ENCODE measurements at places on chromosomes 1 and 21.

GRCh38 chr1:233215135-233215760 is 80.3 kb downstream of the PCNX2 start:
- no peak for DNase-seq

- no peak for DNase-seq
Measured at GRCh38 chr1:193727850-193728249, 541.4 kb upstream of the B3GALT2 start.

DNA sequence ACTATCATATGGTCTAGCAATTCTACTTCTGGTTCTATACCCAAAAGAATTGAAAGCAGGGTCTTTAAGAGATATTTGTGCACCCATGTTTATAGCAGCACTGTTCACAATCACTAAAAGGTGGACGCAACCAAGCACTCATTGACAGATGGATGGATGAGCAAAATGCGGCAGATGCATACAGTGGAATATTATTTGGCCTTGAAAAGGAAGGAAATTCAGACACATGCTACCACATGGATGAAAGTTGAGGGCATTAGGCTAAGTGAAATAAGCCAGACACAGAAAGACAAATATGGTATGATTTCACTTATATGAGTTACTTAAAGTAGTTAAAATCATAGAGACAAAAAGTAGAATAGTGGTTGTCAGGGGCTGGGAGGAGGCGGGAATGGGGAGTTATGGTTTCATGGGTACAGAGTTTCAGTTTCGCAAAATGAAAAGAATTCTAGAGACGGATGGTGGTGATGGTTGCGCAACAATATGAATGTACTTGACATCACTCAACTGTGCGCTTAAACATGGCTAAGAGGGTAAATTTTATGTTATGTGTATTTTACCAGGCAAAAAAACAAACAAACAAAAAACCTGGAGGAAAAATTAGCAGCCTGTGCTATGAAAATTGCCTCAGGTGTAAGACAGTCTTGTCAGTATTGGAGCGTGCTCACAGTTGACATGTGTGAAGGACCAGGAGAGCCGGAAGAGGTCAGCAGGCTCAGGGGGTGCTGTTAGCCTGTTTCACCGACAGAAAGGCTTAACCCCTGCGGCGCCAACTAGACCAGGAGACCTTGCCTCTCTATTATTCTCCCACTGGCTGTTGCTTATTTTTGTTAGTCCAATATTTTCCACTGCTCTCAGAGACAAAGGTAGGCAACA is 26.5 kb downstream of the CD247 start:
- no peak for DNase-seq

- DNase-seq = no peak
Measured at GRCh38 chr1:218674280-218674773, 329.2 kb downstream of the TGFB2 start.

DNA sequence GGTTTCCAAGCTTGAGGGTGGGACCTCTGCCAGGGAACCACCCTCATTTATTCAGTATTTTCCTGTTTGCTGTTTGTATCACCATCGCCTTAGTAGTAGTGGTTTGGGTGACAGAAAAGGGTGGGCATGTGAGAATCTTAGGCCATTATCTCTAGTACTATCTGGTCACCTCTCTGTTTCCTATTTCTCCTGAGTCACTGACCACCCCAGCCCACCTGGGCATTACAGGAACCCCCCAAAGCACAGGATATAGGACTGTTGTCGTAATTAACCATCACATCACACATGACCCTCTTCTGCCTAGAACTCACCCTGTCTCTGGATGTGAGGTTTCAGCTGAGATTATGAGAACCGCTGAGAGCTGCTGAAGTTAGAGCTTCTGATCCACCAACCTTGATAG is 60.4 kb downstream of the IL23R start:
- DNase-seq = no peak

DNA sequence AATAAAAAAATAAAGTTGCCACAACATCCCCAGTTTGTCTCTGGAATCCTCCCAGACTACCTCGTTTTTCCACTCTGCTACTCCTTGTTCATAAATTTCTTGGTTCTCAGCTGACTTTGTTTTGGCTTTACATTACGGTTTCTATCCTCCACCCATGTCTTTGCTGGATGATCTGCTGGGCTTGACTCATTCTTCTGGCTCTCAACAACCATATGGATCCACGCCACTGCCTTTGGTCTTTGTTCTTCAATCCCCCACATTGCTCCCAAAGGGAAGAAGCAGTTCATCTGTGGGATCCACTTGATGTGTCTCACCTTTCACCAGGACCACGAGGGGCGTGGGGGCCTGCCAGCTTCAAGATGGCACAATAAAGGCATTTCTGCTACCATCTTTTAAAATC is 67.1 kb upstream of the NBL1 start:
- no peak for DNase-seq

GRCh38 chr1:206666954-206667665 is 17.6 kb upstream of the MAPKAPK2 start:
- DNase-seq = no peak

DNA sequence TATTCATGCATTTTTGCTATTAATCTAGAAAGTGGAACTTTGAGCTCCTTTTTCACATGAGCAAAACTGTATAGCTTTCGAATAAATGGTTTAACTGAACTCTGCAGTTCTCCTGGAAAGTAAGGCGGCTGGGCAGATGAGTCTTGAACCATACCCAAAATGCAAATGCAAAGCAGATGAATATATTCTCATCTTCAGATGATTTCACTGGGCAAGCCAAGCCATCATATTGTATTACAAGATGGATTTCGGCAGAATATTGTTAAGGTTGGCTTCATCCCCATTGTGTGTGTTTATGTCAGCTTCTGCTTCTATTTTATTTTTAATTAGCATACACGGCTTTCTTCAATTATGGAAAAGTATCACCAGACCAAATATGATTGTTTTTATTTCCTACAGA is 209.6 kb downstream of the GREM2 start:
- DNase-seq = no peak

DNA sequence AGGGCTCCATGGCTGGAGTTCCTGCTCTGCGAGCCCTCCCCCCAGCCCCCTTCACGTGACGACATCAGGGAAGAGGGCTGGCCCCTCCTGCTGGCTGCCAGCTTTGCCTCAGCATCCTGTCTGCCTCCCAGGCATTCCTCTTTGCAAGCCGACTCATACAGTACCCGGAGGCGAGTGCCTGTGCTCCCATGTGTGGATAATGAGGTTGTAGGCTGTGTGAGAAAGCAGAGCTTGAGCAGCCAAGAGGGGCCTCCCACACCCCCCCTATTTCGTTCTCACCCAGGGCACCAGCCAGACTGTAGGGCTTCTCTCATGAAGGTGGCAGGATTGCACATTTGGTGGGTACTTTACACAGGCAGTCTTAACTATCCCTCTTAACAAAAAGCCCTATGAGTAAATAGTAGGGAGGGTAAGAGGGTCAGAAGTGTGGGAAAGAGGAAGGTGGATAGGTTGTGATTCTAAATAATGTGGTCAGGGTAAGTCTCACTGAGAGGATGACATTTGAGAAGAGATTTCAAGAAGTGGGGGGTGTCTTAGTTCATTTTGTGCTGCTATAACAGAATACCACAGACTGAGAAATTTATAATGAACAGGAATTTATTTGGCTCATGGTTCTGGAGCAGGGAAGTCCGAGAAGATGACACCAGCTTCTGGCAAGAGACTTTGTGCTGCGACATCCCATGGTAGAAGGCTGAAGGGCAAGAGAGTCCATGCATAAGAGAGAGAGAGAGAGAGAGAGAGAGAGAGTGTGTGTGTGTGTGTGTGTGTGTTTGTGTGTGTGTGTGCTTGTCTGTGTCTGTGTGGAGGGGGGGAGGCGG is 113.5 kb downstream of the OMA1 start:
- DNase-seq = no peak

GRCh38 chr1:9307303-9307702 is 14.6 kb downstream of the SPSB1 start:
- DNase-seq = no peak

Data from stimulated activated CD8-positive, alpha-beta memory T cell treated with anti-CD3 and anti-CD28 coated beads, Interleukin-12 subunit alpha, Interleukin-12 subunit beta, amount 100 ng/mL, for 4 hours (primary cell).